ENCODE measurements at places on chromosomes 2 and 18.

DNA sequence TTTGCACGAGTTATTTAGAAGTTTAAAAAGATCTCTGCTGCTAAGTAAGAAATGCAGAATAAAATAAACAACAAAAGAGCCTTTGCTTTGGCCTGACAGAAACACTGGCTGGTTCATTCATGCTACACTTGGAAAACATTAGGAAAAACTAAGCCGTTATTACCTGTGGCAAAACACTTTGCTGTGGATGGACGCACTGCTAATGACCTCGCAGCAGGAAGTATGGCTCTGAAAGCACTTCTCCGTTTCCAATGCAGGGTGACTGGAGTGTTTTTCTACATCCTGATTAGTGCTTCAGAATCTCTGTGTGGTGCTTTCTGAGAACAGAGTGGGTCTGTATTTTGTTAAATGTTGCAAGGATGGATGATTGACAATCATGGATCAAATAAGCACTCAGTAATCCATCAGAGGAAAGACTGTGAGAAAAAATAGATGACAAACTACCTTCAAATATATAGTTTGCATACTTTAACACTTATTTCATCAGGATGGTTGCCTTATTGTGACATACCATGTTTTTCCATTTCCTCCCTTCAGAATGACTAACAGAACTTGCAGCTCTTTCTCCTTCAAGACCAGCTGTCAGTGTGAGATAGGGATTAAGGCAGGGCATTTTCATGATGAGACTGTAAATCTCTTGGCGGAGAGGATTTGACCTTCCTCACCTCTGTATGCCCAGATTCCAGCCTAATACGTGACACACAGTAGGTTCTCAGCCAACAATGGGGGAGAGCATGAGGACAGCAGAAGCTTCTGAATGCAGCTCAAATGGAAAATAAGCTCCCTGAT is 38.0 kb downstream of the LINC00305 start:
- DNase-seq: no peak

- no peak for DNase-seq
Observed at GRCh38 chr2:234146087-234146826, 95.8 kb downstream of the SPP2 start.

DNA sequence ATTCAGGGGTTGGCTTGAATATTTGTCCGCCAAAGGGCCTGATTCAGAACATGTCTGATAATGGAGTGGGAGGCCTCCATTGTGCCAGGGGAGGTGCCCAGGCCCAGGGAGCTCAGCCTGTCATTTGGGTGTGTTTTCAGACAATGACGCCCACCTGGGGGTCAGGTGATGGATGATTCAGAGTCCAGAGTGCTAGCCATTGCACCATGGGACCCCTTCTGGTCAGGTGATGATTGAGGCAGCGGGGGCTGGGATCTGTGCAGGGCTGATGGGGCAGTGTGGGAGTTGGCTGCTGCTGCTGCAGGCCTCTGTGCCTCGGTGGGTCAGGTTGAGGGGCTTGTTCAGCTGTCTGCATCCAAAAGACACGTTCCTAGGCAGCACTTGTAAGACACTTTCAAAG is 8.3 kb upstream of the ARHGEF4 start:
- DNase-seq: no peak

- no peak for DNase-seq
Observed at GRCh38 chr2:38539086-38539485, 63.6 kb downstream of the HNRNPLL start.
